AG09319 (cell line): ENCODE measurements at places on chromosomes 4 and X.

DNA sequence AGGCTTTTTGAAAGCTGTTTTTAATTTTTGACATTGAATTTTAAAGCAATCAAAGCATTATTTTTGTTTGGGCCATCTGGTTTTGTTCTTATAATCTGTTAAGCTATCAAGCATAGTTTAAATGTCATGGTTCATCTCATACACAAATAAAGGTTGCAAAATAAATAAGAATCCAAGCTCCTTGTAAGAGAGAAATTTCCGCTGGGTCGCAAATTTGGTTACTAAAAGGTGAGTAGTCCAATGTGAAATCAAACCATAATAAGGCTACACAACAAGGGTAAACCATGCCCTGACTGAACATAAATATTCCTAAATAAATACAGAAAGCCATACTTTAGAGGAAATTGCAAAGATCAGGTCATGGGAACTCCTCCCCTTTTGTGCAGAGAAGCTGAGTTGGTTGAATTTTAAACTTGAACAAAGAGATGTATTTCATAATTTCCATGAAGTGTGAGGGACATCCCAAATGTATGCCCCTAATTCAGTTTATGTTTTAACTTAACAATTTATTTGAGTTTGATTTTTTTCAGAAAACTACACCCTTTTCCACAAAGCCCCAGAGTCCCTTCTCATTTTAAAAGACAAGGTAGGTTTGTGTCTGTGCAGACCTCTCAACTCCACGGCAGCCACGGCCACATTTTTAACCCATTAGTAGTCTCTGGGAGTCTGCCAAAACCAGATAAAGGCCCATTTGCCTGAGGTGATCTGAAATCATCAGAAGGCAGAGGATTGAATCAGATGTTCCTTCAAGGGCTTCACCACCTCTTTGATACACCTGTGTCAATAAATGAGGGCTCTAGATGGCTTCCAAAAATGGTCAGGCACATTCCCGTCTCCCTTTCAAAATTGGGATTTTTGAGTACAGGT is 85.2 kb downstream of the PLAC1 start:
- no peak for DNase-seq

GRCh38 chrX:38086451-38087215 is 80.3 kb downstream of the SYTL5 start:
- no peak for DNase-seq

DNA sequence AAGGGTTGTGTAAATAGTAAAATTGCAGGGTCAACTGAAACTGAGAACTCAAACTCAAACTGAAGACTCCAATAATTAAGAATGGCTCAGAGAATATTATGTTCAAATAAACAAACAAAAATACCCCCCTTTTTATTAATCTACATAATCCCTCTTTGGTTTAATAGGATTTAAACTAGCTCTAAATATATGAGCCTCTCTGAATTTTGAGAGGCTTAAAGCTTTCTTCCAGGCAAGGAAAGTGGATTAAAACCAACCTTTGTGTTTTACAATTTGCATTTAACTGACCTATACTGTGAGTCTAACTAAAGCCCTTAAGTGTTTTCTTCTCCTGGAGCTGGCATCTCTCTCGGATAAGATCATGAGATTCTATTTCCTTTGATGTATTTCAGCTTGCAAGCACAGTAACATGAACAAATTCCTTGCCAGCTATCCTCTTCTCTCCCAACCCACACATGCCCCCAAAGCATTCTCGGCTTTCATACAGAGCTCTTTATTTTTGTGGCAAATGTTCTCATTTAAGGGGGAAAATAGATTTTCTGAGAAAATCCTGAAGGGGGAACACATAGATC is 1310.8 kb upstream of the AGA start:
- DNase-seq: no peak

DNA sequence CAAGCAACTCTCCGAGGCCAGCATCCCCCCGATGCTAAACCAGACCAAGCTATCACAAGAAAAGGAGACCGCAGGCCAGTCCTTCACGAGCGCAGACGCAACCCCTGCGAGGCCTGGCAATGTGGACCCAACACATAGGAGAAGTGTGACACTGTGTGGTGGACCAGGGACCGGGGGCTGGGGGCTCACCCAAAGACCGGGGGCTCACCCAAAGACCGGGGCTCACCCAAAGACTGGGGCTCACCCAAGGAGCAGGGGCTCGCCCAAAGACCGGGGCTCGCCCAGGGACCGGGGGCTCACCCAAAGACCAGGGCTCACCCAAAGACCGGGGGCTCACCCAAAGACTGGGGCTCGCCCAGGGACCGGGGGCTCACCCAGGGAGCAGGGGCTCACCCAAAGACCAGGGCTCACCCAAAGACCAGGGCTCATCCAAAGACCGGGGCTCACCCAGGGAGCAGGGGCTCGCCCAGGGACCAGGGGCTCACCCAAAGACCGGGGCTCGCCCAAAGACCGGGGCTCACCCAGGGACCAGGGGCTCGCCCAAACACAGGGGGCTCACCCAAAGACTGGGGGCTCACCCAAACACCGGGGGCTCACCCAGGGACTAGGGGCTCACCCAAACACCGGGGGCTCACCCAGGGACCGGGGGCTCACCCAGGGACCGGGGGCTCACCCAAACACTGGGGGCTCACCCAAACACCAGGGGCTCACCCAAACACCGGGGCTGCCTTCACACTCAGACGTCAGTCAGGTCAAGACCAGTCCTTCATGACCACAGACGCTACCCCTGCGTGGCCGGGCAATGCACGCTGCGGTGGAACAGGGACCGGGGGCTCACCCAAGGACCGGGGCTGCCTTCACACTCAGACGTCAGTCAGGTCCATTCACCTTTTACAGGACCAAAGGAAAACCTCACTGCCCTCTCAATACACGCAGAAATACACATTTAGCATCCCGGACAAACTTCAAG is 32.9 kb downstream of the PPP2R3B start:
- no peak for DNase-seq

DNA sequence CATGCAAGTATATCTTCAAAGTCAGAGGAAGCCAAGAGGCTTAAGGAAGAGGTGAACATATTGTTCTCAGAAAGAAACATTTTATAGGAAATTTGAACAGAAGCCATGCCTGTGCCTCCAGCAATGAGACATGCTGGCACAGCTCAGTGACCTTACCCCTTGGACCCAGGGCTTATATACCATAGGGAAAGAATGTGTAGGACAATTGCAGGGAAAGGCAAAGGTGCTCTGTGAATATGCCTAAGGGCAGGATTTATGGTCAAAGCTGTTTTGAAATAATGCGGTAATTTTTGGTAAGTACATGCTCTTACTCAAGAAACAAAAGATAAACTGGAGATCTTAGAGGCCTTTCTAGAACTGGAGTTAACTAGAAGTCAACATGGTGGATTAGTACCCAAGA is 568.8 kb downstream of the GRID2 start:
- DNase-seq: no peak

- no peak for DNase-seq
Observed at GRCh38 chrX:18855919-18856644, 127.8 kb downstream of the PHKA2 start.

GRCh38 chr4:68129793-68130192 is at the start of gene TMPRSS11F:
Gene TMPRSS11F, minus strand, starts transcription at chr4:68129869. Its CDS starts 49 bp downstream, at chr4:68129820.
- DNase-seq: no peak

DNA sequence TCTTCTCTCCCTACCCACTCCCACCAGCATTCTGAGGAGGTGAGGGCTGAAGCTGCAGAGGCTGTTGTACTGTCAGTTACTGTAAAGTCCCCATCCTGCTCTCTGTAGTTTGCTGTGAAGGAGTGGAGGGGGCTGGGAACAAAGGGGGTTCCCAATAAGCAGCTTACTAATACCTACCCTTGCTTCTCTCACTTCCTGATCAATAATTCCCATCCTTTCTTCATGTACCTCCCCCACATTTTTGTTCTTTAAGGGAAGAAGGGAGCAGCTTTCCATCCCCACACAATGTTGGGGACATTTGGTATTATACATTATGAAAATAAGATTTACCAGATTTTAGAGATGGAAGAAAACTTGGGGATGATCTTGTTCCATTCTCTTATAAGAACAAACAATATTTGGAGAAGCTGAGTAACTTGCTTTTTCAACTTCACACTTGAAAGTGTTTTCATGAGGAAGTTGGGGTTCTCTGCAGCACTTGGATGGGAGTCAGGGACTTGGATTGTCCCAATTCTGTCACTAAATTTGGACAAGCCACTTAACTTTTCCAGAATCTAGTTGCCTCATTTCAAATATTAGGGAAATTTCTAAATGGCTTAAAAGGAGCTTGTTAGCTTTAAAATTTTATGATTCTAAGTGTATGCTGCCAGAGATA is 5.4 kb downstream of the TBC1D1 start:
- no peak for DNase-seq
